ENCODE measurements at places on chromosomes 6 and 20.

DNA sequence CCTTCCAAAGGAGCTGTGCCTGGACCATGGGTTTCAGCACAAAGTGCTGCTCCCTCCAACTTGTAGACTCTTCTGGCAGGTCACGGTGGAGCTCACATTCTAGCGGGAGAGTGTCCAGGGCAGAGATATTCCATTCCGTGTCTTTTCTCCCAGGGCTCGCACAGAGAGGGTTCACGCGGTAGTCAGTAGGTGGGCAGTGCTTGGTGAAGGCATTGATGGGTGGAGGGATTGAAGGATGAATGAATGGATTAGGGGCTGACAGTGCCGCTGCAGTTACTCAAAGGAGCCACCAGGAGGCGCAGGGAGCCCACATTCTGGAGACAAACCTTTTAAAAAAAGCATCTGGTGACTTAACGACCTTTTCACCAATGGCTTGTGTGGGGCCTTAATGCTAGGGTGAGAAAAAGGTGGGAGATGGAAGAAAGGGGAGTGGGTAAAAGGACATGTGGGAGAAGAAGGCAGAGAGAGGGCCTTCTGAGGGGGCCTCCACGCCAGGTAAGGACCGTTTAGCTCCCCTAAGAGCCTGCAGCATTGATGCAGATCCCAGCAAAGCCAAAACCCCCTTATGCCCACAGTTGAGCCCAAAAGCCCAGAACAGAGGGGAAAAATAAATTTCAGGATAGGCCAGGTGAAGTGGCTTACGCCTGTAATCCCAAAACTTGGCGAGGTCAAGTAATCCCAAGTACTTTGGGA is 17.5 kb upstream of the FAM110A start:
- DNase-seq: peak; percentile 41

DNA sequence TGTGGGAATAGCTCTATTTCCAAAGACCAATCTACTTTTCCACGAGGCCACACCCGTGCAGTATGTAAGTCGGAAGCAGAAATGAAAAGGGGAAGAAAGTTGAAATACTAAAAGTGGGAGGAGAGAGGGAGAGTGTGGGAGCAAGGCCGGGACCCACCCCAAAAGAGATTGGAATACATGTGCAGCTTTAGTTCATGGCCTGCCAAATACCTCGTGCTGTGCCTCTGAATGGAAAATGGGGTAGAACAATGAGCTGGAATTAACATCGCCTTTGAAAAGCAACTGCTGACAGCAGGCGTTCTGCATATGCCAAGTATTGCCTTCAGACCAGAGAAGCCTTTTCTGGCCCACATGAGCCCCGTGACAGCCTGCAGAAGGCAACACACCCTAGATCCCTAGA is 155.6 kb downstream of the CD83 start:
- no peak for DNase-seq

DNA sequence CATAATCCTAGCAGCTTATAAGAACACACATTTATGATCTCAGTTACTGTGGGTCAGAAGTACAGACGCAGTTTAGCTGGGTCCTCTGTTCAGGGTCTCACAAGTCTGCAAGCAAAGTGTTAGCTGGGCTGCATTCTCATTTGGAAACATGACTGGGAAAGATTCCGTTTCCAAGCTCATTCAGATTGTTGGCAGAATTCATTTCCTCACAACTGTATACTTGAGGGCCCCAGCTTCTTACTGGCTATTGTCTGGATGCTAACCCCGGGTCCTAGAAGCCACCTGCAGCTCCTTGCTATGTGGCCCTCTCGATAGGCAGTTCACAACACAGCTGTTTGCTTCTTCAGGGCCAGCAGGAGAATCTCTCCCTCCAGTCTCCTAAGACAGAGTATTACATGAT is 13.1 kb downstream of the TCP11 start:
- DNase-seq: no peak

DNA sequence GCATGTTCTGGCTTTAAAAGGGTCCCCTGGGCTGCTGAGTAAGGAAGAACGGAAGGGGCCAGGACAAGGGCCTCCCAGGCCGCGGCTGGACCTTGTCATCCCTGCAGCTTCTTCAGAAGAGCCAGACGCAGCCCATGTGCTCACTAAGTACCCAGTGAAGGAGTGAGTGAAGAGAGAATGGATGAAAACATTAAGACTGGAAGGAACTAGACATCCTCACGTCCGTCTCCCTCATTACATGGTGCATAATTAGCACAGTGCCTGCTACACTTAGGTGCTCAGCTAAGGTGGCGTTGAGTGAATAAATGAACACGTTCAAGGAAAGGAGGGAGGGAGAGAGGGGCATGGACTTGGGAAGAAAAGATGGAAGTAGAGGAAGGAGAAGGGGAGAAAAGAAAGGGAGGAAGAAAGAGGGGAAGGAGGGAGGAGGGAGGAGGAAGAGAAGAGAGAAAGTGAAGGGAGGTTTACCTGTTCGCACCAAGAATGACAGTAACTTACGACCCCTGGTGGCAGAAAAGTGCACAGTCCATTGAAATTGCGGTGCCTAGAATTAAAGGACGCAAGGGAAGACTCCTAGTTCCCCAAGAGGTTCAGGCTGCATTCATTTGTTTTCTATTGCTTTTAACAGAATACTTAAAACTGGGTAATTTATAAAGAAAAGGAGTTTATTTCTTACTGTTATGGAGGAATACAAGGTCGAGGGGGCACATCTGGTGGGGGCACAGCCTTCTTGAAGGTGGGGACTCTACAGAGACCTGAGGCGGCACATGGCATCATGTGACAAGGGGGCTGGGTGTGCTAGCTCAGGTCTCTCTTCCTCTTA is 8.0 kb downstream of the TP53RK start:
- DNase-seq: peak; percentile 53

DNA sequence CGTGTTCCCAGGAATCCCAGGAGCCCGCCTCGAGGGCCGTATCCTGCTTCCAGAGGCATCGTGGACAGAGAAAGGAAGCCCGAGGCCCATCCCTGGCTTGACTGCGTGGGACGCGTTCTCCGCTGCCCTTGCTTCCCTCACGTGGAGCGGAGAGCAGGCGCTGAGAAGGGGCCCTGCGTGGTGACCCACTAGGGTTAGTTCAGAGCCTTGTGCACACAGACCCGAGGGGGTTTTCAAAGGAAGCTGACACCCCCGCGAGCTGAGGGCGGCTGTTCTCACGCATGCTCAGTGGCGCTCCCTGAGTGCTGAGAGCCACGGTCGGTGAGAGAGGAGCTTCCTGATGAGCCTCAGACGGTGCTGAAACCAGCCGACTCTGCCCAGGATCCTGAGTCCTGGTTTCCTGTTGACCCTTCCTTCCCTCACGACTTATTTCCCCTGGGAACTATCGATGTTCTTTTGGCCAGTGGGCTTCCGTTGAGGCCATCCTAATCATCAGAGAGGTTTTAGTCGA is 28.9 kb upstream of the CCR6 start:
- peak; percentile 46 for DNase-seq

DNA sequence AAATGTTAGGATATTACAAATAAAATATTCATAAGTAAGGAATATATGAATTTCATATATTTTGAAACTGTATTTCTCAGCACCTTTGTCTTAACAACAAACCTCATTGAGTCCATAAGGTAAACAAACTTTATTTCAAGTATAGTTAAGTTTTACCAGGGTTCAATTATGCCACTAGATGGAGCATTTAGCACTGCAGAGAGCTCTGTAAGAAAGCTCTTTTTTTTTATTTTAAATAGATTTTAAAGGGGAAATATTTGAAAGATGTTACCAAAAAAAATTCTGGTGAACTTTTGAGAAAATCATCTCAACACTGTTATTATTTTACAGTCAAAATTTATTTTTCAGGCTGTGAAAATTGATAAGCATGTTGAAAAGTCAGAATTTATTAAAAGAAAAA is 955.2 kb upstream of the EYS start:
- DNase-seq: no peak

DNA sequence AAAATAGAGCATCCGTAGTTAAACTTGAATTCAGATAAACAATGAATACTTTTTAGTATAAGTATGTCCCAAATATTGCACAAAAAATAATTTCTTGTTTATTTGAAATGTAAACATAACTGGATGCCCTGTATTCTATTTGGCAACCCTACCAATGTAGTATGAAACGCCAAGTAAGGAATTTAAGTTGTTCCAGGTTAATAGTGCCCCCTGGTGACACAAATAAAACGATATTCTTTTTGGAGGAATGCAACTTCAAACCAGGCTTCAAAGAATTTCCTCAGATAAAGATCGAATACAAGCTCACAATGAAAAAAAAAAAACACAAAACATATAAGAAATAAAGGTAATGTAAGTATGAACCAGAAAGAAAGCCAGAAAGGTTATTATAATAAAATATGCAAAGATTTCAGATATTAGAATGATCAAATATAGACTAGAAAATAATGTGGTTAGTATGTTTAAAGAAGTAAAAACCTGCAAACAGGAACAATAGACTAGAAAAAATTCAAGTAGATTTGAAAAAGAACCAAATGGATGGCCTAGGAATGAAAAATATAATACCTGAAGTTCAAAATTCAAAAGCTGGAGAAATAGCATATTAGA is 18.4 kb upstream of the AKAP7 start:
- DNase-seq: no peak

- DNase-seq: no peak
These were observed 43.8 kb upstream of the TMEM181 start for GRCh38 chr6:158516098-158516497.

- DNase-seq: no peak
These were observed 27.2 kb downstream of the ACSS1 start for GRCh38 chr20:25030649-25031207.

DNA sequence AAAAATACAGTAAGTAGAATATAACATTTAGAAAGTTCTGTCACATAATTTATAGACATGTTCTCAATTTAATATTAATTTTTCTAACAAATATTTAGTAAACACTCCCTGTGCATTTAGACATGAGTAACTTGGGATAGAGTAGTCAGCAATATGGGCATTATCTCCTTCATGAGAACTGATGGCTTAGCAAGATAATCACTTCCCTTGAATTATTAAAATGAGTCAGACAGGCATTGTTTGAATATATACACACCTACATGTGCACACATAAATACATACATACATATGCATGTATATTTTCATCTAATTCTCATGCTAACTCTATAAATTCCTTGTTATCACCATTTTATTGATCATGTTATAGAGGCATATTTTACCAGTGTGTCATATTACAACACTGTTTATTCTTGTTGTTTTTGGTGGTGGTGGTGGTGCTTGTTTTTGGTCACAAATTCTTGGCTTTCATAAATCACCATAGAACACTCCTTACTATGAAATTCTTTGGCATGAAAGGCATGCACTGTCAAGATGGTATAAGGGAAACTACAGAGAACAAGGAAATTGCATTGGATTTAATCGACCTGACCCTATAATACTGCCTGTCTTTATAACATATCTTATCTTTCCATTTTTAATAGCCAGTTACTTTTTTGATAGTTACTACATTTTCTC is 434.5 kb upstream of the MANEA start:
- no peak for DNase-seq

DNA sequence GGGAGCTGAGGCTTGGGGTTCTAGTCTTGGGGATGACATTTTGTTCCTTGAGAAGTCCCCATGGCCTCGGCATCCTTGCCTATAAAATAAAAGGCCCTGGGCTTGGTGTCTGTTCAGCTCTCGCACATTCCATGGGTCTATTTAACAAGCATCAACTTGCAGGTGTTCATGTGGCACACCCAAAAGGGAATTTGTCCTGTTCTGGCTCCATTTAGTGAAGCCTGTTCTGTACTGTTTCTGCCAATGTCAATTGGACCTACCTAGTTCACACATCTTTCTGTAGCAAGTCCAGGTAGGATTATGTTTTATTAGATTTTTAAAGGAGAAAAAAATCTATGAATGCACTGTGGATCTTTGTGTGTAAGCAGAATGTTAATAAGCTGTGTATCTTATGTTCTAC is 262.0 kb downstream of the HIVEP2 start:
- DNase-seq: no peak

GRCh38 chr6:65746302-65746701 is 39.3 kb upstream of the EYS start:
- DNase-seq: no peak

DNA sequence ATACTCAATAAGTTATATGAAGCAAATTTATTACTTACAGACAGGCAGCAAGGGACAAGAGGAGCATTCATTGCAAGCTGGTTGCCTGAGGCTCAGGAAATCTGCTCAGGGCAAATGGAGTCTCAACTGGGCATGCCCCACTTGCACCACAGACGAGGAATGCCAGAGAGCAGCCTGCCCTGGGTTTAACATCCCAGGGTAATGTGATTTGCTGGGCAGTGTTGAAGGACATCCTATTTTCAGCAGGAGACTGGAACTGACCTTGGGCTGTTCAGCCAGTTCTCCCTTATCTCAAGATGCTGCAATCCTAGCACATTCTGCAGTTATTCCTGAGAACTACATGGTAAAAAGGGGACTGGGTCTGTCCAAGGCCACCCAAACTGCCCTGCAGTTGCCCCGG is 3.8 kb upstream of the ENTPD6 start:
- DNase-seq: no peak

DNA sequence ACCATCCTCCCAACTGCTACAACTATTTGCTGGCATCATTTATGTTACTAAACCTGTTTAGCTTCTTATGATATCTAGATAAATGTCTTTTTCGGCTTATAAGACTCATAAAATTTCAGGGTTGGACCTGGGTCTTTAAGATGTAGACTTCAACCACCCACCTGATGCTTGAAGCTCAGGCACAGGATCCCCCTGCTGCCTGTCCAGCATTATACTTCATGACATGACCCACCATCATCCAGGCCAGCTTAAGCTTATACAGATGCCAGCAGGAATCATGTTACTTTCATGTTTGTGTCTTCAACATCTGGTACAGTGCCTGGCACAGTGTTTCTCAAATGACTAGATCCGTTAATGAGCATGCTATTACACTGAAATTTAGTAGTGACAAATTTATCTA is 47.4 kb downstream of the SLC17A5 start:
- DNase-seq: no peak

DNA sequence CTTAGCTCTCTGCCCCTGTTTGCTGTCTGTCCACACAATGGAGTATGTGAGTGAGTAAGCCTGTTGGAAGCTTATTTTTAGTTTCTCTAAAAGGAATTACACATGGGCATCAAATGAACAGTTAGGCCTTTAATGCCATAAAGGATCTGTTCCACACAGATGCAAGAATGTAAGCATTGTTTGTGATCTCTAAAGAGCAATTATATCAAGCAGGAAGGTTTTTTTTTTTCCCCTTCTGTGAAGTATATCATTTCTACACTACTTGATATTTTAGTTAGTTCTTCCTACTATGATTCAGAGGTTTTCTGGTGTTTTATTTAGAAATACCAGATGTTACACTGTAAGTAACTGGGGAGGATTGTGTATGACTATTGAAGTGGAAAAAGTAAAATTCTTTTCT is 627.5 kb downstream of the COL12A1 start:
- DNase-seq: no peak

GRCh38 chr20:24039196-24039595 is 50.6 kb upstream of the GGTLC1 start:
- DNase-seq: no peak

- DNase-seq: no peak
These were observed 31.2 kb downstream of the MUC22 start for GRCh38 chr6:31041372-31041974.
